ENCODE measurements at places on chromosomes 3 and 15. TPM values are rescaled to one million over a fixed set of nuclear protein-coding genes. Genes with fewer than 3 reads are reported as not detected.

The TICRR gene
- total RNA-seq, result 21.0 TPM

The TRH gene
- total RNA-seq, result not detected

The RCN2 gene
- total RNA-seq, result 23.7 TPM

The PLA2G4E gene
- total RNA-seq, result not detected

The IL12A gene
- not detected for total RNA-seq

The PPIB gene
- total RNA-seq, result 202 TPM

The PDZRN3 gene
- not detected for total RNA-seq

DNA sequence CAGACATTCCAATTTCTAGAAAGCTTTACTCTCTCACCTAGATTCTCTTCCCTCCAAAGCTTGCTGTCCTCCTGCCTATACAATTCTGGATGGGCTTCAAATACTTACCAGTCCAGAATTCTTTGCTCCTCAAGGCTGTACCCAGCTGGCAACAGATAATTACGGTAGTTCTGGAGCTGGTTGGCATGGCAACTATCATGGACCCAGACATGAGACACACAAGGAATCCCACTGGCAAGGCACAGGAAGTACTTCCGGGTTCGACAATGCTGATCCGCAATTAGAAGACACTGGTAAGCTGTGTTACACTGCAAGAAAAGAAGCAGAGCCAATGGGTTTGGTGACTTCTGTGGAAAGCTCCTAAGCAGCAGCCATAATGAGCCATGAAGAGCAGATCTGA is 37.9 kb downstream of the TUBGCP4 start:
- DNase-seq, result no peak

- no peak for DNase-seq
These were observed 102.0 kb upstream of the MYRIP start for GRCh38 chr3:39707314-39707909.

DNA sequence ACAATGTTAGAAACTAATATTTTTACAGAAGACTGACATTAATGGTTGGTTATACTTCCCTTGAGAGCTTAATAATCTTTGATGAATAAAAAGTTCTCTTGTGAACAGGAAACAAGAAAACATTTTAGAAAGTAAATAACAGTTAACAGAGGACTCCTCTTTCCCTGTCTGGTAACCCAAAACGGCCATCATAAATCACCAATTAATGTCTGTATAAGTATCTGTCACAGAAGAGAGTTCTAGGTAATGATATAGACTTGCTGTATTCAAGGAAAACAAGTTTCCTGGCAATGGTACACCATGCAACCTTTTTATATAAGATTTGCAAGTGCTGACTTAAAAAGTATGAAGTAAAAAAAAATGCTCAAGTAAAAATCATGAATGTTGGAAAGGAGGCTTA is 426.7 kb downstream of the SOX2 start:
- DNase-seq, result no peak

GRCh38 chr3:40546816-40547215 is 22.1 kb downstream of the ZNF621 start:
- no peak for DNase-seq

GRCh38 chr3:141815667-141816066 is 52.5 kb downstream of the GRK7 start:
- no peak for DNase-seq

GRCh38 chr3:152961323-152961722 is 126.4 kb downstream of the P2RY1 start:
- DNase-seq, result no peak

- DNase-seq, result no peak
These were observed 163.2 kb upstream of the COL8A1 start for GRCh38 chr3:99475229-99475628.

DNA sequence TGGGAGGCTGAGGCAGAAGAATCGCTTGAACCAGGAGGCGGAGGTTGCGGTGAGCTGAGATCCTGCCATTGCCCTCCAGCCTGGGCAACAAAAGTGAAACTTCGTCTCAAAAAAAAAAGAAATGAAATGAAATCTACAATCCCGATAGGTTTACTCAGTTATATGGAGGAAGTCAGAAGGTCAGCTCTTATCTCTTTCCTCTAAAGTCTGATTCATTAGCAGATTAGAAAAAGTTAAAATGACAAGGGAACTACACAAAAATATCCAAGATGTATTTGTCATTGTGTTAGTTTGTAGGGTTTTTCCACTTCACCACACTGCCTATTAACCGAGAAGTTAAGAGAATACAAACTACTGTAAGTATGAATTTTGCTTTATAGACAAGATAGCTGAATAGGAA is 420.6 kb downstream of the SHQ1 start:
- DNase-seq, result no peak

DNA sequence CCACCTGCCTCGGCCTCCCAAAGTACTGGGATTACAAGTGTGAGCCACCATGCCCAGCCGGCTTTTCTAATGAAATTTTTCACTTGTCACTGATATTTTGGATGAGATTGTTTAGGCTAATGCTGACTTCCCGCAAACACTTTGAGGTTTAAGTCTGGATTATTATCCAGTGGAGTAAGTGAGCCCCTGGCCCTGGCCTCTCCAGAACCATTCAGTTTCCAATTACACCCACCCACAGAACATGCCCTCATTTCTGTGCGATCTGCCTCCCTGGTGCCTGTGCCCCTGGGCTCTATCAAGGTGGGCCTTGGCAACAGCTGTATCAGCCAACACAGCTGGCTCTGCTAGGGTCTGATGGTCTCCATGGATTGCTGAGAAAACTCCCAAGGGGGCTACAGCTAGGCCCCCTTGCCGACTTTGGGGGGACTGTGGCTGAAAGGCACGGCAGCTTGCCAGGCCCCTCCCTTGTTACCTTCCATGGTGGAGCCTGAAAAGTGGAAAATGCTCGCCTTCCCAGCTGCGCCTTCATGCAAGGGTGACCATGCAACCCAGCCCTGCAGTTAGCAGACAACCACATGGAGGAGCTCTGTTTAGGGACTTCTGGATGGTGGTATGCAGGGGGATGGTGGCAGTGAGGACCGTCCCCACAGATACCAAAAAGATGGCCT is 288.9 kb downstream of the FAM43A start:
- no peak for DNase-seq

GRCh38 chr15:33766389-33766788 is 201.9 kb upstream of the CHRM5 start:
- DNase-seq, result no peak

DNA sequence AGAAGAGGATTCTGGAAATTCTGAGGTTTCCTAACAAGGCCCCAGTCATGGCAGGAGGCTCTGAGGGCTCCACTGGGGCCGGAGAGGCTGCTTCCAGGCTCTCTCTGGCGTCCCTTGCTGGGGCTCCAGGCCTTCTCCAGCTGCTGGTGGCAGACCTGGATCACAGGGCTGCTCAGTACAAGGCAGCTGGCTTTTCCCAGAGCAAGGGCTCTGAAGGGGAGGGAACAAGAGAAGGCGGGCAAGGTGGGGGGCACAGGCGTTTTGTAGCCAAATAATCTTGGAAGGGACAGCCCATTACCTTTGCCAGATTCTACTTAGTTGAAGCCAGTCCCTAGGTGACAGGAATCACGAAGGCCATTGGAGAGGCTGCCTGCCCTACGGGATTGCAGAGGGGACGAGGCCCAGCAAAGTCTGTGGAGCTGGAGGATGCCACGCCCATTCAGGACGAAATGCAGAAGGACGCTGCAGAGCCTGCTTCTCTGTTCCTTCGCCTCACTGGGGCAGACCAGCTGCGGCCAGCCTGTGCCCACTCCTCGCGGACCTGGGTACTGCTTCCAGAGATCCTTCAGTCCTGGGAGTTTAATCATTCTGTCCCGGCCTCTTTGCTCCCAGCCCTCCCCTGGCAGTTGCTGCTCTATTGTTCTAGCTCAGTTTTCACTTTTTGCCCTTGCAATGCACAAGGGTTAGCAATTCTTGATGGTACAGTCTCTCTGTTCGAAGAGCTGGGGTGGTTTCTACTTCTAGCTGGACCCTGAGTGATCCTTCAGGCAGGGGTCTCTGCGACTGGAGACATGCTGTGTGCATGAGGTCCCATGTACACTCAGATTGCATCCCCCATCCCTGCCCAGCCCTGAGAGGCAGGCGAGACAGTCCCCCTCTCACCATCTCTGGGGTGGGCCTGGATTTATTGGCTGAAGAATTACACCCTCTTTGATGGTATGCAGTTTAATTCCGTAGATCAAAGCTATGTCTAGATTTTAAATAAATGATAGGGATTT is 149.3 kb upstream of the MEF2A start:
- no peak for DNase-seq

GRCh38 chr3:55842204-55842603 is 355.1 kb upstream of the WNT5A start:
- DNase-seq, result no peak

- DNase-seq, result no peak
These were observed 155.0 kb downstream of the RSRC1 start for GRCh38 chr3:158264894-158265293.

DNA sequence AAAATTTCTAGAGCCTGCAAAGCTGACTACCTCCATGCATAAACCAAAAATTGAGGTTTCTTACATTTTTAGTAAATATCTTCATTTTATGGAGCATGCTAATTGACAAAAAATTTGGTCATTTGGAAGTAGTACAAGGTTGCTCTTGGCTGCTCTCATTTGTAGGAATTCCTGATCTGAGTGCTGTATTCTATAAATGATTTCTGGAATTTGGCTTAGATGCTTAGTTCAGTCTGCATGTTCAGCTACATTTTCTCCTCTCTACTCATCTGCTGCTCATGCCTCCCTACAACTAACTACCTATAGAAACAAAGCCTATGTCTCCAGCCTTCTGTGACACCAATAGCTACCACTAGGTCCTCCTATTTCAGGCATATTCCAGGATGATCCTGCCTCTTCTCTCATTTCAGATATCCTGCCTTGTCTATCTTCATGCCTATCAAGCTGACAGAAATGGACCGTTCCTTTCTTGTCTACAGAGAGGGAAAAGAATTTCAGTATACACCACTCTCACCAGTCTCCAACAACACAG is 901.1 kb downstream of the TBL1XR1 start:
- DNase-seq, result no peak

DNA sequence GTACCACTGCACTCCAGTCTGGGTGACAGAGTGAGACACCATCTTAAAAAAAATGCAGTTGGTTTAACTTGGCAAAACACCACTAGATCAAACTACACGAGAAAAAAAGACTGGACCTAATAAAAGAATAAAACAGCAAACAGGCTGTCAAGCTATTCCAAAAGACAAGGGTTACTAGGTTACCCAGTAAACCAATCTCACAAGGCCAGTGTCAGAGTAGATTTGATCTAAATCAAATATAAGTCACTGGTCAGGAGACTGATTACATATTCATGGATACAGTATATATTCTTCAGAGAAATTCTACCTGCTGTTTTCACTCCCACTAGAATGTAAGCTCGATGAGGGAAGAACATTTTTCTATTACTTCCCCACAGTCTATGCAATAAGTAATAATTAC is 2.5 kb upstream of the GANC start:
- DNase-seq, result no peak

- DNase-seq, result peak; percentile 13
These were observed 614 bp downstream of the CHCHD6 start for GRCh38 chr3:126704494-126705214.

- DNase-seq, result no peak
These were observed 243.1 kb upstream of the STT3B start for GRCh38 chr3:31289584-31289983.

DNA sequence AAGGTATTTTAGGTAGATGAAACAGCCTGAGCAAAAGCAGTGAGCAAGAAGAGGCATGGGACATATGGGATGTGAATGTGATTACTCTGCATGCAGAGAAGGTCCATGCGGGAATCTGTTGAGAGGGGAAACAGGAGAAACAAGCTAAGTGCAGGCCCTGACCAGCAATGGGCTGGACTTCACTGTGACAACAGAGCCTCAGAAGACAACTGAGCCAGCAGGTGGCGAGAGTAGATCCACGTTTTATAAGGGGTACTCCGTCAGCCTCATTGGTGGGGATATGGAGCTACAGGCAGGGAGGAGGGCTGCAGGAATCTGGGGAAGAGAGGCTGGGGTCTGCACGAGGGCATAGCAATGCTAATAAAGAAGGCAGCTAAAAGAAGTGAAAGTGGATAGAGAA is 405.9 kb upstream of the LMCD1 start:
- DNase-seq, result no peak

GRCh38 chr3:26236531-26236930 is 386.0 kb upstream of the LRRC3B start:
- DNase-seq, result no peak

GRCh38 chr3:197539651-197540051 is 16.1 kb downstream of the BDH1 start:
- DNase-seq, result no peak

DNA sequence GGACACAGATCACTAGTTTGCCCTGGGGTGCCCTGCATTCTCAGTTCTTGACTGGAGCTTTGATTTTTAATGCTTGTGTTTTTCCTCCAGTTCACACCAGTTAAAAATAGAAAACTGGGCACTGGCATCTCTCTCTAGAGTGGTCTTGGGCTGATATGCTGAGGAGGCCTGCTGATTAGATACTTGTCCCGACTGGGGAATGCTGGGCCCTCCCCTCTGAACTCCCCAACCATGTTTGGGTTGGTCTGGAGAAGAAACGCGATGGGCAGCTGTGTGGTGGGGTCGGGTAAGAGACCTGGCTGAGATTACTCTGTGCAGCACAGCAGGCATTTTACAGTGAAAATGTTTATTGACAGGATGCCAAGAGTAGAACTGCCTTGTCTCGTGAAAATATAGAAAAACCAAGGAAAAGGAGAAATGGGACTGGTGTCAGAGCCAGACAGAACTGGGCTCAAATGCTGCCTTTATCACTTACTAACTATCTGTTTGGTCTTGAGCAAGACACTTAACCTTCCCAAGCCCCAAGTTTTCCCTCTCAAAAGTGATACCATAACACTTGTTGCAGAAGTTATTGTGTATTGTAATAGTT is 1.6 kb upstream of the ACTC1 start:
- no peak for DNase-seq

DNA sequence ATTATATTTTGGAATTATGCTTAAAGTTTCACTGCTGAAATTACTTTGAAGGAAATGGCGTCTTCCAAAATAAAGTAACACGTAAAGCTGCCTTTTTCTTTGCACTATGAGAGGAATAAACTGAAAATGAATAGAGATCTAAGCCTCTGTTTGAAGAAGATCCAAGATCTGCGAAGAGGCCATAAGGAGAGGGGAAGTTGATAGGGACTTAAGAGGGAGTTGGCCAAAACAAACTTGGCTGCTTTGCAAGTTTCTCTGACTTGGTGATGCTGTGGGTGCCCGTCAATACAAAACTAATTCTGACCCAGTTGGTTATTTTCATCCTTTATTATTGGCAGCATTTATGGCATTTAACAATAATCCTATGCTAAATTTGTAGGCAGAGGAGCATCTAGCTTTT is 190.2 kb upstream of the GBE1 start:
- no peak for DNase-seq

- DNase-seq, result peak; percentile 12
These were observed 71.3 kb upstream of the SEC13 start for GRCh38 chr3:10392244-10392643.

GRCh38 chr15:73265536-73266153 is 103.1 kb downstream of the HCN4 start:
- DNase-seq, result peak; percentile 75
